Stimulated activated CD4-positive, alpha-beta T cell treated with anti-CD3 and anti-CD28 coated beads, Interleukin-1b, Interleukin-23, amount 100 ng/mL, for 4 hours (primary cell): ENCODE measurements at places on chromosomes 2 and 18.

- DNase-seq = no peak
Observed at GRCh38 chr2:196274387-196274809, 103.0 kb upstream of the STK17B start.

GRCh38 chr2:126777620-126777978 is 121.1 kb upstream of the TEX51 start:
- DNase-seq = no peak

DNA sequence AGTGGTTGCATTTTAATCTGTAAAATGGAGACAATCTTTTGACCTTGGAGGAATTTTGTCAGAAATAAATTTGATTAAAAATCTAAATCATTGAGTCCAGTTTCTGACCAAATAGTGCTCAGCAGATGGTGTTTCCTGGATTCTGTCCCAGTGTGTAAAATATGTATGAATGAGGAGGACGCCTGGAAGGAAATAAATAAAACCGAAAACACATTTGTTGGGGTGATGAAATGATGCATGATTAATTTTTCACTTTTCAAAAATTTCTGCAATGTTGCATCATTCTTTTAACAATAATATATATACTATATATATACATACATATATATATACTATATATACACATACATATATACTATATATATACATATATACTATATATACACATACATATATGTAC is 261.1 kb upstream of the TRIB2 start:
- no peak for DNase-seq

- no peak for DNase-seq
Observed at GRCh38 chr18:58186258-58186948, 142.4 kb downstream of the NEDD4L start.

GRCh38 chr2:43131051-43131889 is 95.1 kb downstream of the ZFP36L2 start:
- peak; percentile 40 for DNase-seq

- no peak for DNase-seq
Observed at GRCh38 chr2:158747281-158747680, 47.8 kb upstream of the DAPL1 start.

DNA sequence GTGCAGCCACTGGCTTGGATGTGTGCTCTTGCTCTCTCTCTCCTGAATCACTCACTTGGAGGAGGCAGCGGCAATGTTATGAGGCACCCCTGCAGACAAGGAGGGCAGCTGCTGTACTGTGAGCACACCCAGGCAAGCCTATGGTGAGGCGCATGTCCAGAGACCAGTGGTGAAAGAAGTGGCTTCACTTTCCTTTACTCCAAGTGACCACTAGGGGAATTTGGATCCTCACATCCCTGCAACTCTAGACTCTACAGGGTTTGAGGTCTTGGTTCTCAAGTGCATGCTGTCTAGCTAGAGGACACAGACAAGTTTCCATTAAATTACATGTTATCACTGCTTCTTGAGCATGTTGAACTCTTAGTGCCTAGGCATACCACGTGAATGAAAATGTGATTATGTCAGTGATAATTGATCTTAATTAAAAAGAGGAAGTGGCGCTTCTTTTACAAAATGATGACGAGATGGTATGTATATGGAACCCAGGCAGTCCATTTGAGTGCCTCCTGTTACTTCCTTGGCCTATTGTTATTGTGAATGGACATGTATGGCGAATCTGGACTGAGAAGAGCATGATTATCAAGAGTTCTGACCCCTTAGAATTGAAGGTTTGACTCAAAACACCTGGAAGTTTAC is 181.0 kb upstream of the CDH2 start:
- no peak for DNase-seq

DNA sequence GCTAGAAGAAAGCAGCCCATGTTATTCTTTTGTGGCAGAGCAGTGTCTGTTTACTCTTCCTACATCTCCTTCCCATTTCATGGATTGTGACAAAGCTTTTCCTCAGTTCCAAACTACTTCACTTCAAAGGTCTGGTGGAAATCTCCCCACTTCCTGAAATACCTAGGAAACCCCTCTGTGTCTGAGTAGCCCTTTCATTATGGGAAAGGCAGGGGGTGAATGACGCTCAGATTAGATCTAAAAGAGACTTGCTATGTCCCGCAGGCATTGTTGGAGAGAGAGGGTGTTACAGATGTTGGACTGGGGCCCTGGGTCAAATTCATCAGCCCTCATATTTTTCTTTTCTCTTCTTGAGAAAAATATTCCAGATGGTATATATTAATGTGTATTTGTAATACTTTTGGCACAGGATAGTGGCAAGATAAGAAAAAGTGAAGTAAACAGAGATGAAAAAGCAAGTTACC is 675.0 kb downstream of the IRS1 start:
- DNase-seq = no peak

DNA sequence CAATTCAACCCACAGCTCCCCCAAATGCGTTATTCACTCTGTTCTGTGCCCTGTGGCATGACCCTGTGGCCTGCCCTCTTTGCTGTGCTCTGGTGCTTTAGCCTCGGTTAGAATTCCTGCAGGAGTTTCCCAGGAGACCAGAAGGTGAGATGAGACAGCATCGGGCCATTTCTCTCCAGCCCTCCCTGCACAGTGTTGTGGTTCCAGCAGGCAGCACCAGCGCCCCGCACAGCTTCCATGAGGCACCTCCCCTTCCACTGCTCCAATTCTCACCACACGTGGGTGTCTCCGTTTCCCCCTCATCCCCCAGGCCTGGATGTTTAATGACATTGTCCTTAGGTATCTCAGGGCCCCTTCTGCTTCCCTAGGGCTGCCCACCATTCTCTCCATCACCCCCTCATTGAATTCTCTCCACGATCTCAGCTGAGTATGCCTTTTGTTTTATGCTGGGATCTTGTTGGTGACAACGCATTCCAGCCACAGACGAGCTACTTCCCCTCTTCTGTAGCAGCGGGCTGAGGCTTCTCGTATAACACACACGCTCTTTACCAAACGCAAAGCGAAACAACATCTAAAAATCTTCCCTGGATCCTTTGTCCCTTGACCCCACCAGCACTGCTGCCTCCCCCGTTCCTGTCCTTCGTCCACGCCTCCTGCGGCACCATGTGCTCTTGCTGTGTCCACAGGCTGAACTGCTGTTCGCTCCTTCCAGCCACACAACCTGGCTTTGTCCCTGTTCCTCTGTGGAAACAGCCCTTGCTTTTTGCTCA is 35.1 kb downstream of the ACKR3 start:
- no peak for DNase-seq

GRCh38 chr18:32684096-32684495 is 88.7 kb downstream of the KLHL14 start:
- DNase-seq = no peak

DNA sequence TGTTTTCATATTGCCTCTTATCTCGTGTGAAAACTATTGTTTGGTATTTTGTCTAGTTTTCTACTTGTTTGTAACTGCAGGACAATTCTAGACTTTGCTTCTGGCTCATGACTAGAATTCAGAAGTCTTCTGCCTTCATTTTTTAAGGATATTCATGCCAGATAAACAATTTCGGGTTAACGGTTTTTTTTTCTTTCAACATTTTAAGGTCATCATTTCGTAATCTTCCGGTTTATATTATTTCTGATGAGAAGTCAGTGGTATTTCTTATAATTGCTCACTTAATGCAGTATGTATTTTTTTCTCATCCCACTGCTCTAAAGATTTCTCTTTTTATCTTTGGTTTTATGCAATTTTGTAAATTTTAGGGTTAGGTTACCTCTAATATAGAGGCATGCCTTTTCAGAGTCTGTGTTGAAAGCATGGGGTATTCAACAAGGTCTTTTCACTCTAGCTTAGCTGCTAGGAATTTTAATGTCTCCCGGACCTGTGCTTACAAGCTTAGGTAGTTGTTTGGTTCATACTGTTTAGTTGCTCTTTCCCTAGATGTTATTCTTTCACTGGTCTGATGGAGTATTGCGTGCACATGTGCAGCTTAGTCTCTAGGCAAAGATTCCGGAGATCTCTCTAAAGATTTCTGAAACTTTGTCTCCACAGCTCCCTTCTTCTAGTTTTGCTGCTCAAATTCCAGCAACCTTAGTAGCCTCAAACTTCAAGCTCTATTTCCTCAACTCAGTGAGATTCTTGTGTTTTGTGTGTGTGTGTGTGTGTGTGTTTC is 198.1 kb downstream of the MCFD2 start:
- no peak for DNase-seq

DNA sequence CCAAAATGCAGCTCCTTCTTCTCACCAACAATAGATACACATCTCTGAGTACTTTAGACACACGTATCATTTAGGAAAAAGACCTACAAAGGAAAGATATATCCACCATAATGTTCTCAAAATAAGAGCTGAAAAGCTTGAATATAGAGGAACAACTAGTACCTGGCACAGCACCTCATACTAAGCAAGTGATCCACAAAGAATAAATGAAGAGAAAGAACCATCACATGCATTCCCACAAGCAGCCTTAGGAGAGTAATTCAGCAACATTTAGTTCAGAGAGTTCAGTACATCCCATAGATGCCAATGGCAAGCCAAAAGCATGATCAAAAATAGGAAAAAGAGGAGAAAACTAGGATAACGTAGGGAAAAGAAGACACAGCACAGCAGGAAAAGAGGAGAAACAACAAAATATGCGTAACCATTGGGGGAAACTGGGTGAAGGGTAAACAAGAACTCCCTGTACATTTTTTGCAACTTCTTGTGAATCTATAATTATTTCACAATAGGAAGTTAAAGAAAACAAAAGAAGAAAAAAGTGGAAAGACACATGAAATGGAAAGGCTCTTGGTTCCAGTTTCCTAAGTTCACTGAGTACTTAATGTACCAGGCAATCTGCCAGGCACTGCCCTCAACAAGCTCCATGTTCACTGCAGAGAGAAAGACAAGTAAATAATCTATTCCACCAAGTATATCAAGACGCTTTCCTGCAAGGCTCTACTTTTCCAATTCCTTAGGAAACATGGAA is 22.3 kb downstream of the CLASP1 start:
- DNase-seq = no peak

- DNase-seq = no peak
Observed at GRCh38 chr18:9751371-9752031, 43.4 kb downstream of the RAB31 start.

- no peak for DNase-seq
Observed at GRCh38 chr18:43422518-43422917, 145.2 kb upstream of the SYT4 start.

DNA sequence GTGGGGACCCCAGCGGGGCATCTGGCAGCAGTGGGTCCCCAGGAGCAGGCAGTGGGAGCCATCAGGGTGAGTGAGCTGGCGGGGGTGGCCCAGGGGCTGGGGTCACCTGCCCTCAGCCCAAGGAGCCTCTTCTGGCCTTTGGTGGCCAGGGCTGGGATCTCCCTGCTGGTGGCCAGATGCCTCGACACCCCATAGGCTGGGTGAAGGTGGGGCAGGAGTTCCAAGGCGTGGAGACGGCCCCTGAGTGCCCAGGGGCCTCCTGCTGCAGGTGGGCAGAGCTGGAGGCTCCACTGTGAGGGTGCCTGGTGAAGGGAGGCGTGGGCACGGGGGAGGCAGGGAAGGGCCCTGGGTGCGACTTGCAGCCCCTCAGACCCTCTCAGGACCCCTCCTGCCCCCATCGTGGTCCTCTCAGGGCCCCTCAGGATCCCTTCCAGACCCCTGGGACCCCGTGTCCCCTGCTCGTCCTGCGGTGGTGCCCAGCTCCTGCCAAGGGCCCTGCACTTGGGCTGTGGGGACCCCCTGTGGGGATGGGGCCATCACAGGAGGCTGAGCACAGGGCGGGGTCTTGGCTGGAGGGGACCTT is 5.0 kb upstream of the GPR35 start:
- DNase-seq = no peak

GRCh38 chr2:214079032-214079431 is 331.8 kb upstream of the VWC2L start:
- no peak for DNase-seq

- no peak for DNase-seq
Observed at GRCh38 chr2:8529706-8530277, 152.1 kb upstream of the ID2 start.

DNA sequence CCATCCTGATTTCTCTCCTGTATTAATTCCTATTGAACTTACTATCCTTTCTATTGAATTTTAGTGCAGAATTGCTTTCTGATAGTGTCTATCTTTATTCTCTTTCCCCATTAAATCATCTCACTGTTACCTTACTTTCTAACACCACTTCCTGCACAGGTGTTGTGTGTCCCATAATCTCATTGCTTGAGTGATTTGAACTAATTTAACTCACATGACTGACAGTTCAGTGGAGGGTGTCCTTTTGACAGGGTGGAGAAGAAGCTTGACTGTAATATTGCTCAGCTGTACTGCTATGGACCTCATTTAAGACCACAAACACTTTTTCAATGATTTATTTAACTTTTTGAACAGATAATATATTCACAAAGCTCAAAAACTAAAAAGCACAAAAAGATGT is 211.8 kb downstream of the NRXN1 start:
- no peak for DNase-seq

DNA sequence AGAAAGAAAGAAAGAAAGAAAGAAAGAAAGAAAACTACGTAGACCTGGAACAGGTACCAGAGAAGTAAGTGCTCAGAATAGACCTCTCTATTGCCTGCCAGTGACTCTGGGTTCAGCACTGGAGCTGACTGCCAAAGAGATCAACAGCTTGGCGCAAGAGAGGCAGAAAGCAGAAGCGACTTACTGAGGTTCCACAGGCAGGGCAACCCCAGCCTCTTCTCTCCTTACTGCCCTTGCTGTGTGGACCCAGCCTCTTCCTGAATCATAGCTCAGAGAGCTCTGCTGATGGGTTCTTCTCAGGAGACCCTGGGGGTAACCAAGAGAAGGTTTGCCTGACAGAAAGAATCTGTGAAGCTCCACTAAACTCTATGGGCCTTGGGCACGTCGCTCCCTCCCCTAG is 7.1 kb downstream of the CAPN13 start:
- DNase-seq = no peak

DNA sequence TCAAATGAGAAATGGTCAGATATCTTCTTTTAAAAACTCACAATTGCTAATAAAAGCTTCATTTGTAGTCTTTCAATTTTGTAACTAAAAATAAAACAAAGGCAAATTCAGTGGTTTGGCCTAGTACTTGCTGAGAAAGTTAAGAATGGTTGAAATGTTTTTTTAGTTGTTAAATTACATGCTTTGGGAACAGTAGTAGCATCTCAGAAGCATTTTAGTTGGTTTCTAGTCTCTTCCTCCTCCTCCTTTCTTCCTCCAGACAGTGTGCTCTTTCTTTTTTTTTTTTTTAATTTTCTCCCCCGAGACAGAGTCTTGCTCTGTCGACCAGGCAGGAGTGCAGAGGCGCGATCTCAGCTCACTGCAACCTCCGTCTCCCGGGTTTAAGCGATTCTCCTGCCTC is 9.8 kb downstream of the TRAK2 start:
- no peak for DNase-seq
